ENCODE measurements at places on chromosomes 6 and 20.

DNA sequence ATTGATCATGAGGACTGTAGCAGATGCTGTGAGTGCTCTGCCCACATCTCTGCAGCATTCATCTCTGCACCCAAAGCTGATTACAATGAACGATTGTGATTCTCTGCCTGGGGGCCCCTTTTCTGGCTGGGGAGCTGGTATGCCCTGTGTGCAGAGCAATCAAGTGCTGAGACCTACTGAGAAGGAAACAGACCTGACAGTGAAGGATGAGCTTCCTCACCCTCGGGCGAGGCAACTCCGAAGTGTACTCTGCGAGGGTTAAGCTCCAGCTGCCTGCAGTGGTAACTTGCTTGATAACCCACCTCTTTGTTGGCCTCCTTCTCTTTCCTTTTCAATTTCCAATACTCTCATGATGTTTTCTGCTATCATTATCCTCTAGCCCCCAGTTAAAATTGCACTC lies 289.7 kb upstream of the RNF24 start:
- DNase-seq, result no peak

GRCh38 chr20:57950764-57951485 lies 241.1 kb upstream of the PMEPA1 start:
- no peak for DNase-seq

DNA sequence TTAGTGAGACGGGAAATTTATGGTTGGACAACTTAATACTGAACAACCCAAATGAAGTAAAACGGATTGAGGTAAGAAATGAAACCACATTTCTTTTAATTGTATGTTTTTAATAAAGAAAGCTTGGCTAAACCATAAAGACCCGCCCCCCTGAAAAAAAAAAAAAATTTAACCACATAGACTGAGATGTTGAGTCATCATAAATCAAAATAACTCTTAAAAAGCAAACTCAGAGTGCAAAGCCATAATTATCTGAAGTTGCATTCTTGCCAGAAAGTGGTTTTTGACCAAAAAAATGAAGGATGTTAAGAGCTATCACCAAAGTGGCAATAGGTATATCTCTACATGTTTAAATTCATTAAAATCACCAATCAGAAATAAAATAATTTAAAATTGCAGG lies 101.8 kb upstream of the COL21A1 start:
- no peak for DNase-seq

- no peak for DNase-seq
Observed at GRCh38 chr6:30703821-30704220, 13.0 kb upstream of the NRM start.

DNA sequence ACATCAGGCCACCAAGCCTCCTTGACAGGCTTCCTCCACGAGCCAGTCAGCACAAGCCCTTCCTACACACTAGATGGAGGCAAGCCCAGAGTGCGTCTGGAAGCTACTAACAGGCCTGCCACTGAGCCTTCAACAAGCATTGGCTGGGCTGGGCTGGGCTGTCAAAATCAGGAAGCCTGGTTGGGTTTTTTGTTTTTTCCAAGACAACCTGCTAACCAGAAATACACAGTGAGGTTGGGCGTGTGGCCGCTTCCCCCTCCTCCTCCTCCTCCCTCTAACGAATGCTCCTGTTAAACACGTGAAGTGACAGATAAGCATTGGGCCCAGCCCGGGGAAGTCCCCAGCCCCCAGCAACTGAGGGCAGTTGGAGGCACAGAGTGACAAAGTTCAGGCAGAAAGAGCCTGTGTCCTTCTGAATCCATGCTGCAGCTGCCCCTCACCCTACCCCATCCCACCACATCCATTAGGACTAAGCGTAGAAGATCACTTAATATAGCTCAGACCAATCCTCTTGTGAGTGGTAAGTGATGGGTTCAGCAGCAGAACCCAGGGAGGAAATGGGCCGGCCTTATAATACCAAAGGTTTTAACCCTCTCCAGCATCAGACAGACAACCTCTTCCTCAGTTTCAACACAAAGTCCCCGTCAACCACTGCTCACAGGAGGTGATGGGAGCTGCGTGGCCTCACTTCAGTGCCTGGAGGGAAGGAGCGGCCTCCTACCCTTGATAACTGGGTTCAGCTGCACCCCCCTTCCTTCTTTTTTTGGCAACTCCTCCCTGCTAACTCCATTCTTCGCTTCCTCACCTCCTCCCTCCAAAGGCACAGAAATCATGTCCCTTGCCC lies 1.1 kb downstream of the NFATC2 start:
- peak; percentile 91 for DNase-seq

DNA sequence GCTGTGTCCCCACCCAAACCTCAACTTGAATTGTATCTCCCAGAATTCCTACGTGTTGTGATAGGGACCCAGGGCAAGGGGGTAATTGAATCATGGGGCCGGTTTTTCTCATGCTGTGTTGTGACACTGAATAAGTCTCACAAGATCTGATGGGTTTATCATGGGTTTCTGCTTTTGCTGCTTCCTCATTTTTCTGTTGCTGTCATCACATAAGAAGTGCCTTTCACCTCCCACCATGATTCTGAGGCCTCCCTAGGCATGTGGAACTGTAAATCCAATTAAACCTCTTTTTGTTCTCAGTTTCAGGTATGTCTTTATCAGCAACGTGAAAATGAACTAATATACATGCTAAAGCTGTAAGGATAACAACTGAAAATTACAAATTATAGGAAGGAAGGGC lies 88.3 kb downstream of the CDYL start:
- DNase-seq, result peak; percentile 56

DNA sequence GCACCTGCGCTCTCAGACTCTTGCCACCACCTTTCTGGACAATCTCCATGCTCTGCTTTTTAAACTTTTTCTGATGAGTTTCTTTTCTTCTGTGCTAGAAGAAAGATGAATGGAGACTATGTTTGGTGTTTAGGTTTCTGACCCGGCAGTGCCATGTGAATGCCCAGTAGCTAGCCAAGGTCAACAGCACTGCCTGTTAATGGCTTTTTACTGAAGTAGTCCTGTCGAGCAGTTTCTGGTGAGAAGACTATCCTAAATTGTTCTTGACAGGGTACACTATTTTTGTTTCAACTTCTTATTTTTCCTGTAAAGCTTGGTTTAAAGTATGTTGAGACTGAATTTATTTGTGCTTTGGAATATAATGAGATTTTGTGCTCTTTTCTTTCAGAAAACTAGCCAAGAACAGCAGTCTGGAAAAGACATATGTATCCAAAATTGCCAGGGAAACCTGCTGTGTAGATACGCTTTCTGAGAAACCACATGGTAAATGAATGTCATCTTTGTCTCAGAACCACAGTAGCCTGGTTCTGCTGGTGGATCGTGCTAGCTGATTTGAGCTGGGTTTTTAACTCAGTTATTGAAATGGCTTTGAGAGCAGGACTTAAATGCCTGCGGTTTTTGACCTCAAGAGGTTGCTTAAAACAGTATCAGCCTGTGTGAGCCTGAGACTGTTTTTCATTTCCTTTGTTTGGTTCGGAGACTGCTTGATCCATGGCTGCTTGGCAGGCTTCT lies 48.1 kb downstream of the KCNS1 start:
- peak; percentile 42 for DNase-seq

GRCh38 chr20:20073801-20074371 lies 21.6 kb downstream of the CFAP61 start:
- no peak for DNase-seq

GRCh38 chr20:62066339-62066982 lies 780 bp upstream of the TAF4 start:
- no peak for DNase-seq

GRCh38 chr6:133166766-133167165 lies 74.4 kb upstream of the EYA4 start:
- DNase-seq, result no peak

DNA sequence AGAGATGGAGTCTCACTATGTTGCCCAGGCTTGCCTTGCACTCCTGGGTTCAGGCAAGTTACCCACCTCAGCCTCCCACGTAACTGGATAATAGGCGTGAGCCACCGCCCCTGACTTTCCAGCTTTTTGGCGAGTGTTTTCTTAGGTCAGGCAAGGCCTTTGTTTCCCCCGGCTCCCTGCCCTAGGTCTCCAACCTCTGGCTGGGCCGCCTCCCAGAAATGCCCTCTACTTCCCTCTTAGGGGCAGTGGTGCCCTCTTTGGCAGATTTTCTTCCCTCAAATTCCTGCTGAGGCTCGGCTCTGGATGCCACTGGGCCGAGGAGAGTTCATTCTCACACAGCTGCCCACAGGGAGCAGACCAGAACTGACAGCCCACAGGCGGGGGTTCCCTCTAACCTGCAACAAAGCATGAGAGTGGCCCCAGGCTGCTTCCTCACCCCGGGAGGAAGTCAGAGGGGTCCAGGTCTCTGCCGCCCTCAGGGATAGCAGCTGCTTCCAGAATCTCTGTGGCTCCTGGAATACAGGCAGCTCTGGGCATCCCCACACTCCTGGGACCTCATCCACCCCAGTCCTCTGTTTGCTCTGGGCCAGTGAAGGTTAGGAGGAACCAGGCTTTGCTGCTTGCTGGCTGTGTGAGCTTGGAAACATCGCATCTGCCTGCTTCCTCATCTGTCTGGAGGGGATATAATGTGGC lies 56.5 kb downstream of the TCP11 start:
- DNase-seq, result no peak

DNA sequence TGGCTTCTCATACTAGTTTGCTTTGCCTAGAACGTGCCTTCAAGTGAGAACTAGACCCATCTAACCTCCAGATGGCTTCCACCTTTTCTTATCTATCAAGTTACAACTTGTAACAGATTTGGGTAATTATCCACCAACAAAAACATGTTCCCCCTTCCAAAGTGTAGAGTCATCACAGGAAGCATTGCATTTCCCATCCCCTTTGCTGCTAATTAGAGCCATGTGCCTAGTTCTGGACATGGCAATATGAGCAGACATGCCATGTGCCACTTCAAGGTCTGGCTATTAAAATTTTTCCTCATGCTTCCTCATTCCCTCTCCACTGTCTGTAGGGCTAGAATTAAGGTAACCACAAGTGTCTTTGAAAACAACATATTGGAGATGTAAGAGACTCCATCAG lies 814.4 kb downstream of the TENT5A start:
- DNase-seq, result no peak
